ENCODE measurements at places on chromosomes 6 and 20.

DNA sequence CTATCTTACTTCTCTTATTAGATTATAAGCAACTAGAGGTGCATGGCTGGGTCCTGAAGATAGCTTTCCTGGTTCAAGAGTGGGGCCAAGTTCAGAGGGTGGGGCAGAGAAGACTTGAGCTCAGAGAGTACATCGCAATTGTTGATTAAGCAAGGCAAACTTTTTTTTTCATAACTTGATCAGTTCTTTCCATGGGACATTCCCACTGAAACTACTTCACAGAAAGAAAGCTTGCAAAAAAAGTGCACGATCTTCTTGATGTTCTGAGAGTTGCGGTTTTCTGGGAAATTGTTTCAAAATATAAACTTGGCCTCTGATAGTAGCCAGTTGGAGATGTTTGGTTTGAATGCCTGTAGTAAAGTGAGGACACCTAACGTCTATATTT, 100.9 kb downstream of the ZDHHC14 start:
- DNase-seq, result no peak

GRCh38 chr6:89357390-89357789, 4.9 kb upstream of the UBE2J1 start:
- no peak for DNase-seq

DNA sequence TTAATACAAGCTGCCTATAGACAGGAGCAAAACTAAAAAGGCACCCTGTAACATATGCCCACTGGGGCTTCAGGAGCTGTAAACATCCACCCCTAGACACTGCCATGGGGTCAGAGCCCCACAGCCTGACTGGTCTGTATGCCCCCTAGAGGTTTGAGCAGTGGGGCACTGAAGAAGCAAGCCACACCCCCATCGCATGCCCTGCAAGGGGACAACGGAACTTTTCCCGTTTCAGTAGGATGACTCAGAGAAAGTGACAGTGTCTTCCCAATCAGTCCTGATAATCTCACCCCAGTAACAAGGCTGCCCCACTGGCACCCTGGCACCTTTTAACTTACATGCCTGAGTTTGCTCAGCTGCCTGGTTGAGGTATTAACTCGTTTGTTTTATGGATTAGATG, 35.9 kb downstream of the BEND3 start:
- DNase-seq, result no peak

DNA sequence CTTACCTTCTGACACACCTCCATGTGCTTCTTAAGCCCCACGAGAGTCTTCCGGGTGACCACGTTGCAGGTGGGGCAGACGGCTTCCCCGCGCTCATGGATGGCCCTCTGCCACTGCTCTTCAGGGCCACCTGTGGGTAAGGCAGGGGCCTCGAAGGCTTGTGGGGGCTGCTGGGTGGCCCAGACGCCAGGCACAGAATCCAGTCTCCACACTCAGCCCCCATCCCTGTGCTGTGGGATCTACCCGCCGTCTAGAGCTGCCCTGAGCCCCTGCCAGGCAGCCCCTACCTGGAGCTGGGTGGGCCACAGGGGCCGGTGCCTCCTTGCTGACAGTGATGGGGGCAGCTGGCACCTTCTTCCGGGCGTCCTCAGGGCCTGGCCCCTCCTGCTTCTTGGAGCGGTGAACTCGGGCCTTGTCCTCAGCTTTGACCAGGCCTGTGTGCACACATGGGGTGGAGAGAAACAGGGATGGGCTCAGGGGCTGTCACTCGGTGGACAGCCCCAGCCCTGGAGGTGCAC, 5.9 kb downstream of the ZNF512B start:
- DNase-seq, result no peak

- DNase-seq, result no peak
Observed at GRCh38 chr20:48432494-48432832, 395.3 kb downstream of the PREX1 start.

GRCh38 chr6:39961178-39961577, 26.9 kb upstream of the MOCS1 start:
- no peak for DNase-seq

- no peak for DNase-seq
Observed at GRCh38 chr6:43016176-43016942, 2.3 kb downstream of the KLHDC3 start.

GRCh38 chr20:47970282-47970903, 185.1 kb upstream of the SULF2 start:
- DNase-seq, result no peak

- DNase-seq, result no peak
Observed at GRCh38 chr6:30902709-30903108, 5.3 kb upstream of the GTF2H4 start.

- no peak for DNase-seq
Observed at GRCh38 chr20:43857127-43857526, 57.5 kb upstream of the TOX2 start.

GRCh38 chr20:50579511-50579910, 69.3 kb downstream of the PTPN1 start:
- no peak for DNase-seq

- DNase-seq, result no peak
Observed at GRCh38 chr6:44788387-44788981, 401.0 kb downstream of the CDC5L start.

DNA sequence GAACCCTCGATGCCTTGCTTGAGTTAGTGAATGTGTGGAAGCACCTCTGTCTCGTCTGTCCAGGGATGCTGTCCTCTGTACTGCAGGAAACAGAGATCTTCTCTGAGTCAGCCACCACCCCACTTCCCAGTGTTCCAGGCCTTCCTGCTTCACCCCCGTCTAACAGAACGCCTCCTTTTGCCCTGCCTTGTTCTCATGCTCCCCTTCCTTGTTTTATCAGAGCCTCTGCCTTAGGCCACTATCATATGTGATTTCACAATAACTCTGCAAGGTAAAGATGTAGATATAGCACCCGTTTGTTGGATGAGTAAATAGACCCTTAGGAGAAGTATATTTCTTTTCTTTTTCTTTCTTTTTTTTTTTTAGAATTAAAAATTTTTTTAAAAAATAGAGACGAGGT, 106.7 kb upstream of the CLDN20 start:
- no peak for DNase-seq

GRCh38 chr6:41284726-41285125, 1.8 kb downstream of the TREM1 start:
- DNase-seq, result no peak

- DNase-seq, result no peak
Observed at GRCh38 chr6:98047871-98048270, 764.9 kb upstream of the MMS22L start.

GRCh38 chr6:157493173-157493572, 112.2 kb downstream of the ZDHHC14 start:
- no peak for DNase-seq

GRCh38 chr6:90795078-90795477, 208.2 kb upstream of the MAP3K7 start:
- no peak for DNase-seq

- DNase-seq, result no peak
Observed at GRCh38 chr20:6397115-6397514, 274.3 kb upstream of the FERMT1 start.

DNA sequence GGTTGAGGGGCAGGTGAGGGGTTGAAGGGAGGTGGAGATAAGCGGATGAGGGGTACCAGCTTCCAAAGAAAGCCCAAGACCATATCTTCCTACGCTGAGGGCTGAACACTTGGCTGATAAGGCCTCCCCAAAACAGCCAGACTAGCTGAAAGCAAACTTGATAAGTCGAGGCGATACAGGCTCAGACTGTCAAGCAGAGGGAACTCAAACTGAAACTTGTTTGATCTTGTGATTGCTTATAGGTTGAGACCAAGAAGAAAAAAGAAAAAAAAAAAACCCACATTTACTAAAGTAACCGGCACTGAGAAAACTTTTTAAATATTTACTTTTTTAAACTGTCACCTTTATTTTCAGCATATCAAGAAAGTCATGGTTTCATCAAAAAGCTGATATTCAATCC, 73.6 kb downstream of the TRERF1 start:
- no peak for DNase-seq

GRCh38 chr6:41424370-41425058, 89.1 kb downstream of the NCR2 start:
- DNase-seq, result peak; percentile 54

- no peak for DNase-seq
Observed at GRCh38 chr6:2658788-2659187, 91.9 kb downstream of the MYLK4 start.

- no peak for DNase-seq
Observed at GRCh38 chr6:4113649-4114048, 21.7 kb downstream of the ECI2 start.

DNA sequence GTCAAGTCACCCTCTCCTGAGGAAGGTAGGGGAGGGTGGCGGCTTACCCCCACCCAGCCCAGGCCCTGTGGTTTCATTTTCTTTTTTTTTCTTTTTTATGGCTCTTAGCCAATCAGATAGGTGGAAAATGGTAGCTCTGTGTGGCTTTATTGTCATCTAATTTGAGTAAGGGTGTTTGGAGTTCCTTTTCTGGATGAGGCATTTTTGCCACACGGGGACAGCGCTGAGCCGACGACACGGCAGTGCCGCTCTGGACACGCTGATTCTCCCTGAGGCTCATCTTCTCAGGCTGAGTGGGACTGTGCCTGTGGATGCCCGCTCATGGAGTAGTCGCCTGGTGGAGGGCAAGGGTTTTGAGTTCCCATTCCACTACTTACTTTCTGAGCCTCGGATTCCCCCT, 37.6 kb upstream of the ANGPT4 start:
- no peak for DNase-seq

- DNase-seq, result no peak
Observed at GRCh38 chr6:100322886-100323285, 141.8 kb downstream of the SIM1 start.

DNA sequence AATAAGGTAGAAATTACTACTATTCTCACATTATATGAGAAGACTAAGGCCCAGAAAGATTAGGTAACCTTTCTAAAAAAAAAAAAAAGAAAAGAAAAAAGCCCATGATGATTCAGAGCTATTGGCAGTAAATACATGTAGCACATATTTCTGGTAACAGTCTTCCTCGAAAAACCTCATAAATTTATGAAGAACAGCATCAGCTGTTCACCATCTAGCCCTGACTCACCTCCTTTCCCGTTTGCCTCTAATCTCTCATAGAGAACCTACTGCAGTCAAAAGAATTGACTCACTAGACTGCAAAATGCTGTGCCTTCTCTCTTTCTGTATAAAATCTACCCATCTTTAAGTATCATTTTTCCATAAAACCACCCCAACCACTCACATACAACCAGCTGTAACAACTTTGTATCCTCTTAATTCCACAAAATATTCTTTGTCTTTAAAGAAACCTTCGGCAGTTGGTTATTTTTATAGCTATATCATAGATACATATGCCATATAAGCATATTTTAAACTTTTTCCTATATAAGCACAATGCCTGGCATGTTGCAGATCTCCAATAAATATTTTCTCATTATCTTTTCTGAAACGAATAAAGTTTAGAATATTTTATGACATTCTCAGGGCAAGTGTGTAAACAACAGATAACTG, 152.7 kb upstream of the ENPP5 start:
- peak; percentile 4 for DNase-seq

DNA sequence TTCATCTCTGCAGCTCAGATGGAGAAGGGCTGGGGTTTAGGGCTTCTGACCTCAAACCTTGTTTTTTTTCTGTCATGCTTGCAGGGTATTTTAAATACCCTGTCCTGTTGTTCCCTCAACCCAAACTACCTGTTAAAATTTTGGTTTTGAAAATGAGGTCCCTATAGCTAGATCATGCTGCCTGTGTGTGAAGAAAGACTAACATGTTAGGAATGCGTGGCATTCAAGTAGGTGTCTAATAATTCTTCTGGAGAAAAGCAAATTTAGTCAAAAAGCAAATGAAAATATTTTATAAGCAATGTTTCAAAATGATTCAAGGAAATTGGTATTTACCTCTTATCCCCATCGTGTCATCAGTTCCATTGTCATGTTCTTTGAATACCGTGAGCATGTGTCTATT, 77.2 kb upstream of the C20orf144 start:
- DNase-seq, result no peak

DNA sequence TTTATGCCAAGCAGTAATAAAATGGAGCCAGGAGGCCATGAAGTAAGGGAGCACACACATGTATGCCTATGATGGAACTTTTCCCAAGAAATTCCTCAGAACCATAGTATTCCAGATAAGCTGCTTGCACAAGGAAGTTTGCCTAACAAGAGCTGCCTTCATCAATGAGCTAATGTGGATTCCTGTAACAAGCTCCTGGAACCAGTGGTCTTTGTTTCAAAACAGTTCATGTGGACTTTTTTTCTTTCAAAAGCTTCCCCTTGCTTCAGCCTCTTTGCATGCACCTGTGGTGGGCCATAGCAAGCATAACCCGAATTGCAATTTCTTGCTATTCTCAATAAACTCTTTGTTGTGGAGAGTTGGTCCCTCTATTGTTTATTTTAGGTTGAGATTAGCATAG, 359.6 kb downstream of the UTRN start:
- DNase-seq, result no peak

DNA sequence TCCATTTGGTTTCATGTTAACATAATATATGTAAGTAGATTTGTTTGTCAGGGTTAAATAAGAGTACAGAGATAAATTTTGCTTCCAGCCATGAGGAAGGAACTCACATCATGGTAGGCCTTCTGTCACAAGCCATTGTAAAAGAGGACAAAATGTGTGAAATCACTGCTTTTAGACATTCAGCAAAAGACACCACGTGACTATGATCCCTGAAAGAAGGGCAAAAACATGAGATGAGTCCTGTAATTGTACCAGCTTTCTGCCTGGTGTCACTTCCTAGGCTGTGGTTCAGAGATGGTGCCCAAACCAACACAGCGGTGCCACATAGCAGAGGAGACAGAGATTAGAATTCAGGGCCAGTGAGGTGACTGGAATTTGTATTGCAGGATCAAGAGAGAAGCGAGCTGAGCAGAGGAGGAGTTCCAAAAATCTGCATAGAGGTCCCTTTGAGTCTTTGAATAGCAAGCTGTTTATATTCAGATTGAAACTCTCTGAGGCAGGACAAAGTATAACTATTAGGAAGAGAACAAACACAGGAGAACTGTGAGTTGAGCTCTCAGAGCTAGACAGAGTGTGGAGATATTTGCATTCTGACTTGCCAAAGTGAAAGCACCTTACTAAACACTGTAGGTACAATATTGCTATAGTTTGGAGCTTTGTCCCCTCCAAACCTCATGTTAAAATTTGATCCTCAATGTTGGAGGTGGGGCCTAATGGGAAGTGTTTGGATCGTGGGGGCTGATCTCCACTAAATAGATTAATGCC, 52.6 kb upstream of the PDE7B start:
- no peak for DNase-seq

DNA sequence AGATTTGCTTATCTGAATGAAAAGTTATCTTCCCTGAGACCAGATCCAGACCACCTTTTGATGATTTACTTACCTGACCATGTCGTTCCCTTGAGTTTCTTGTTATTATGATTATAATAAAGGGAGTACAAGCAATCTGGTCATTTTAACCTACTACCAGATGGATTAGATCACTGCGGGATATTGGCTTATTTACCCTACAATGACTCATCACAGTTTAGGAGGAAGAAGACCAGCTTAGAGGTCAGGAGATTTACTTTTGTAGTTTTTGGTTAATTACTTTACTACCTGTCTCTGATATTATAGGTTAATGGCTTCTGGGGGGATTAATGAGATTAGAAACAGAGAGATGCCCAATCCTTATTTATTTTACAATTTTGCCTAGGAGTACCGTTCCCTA, 10.7 kb downstream of the PKIB start:
- no peak for DNase-seq
